ENCODE measurements at places on chromosomes 4 and X.

GRCh38 chrX:123731987-123732669, 724 bp downstream of the THOC2 start:
- no peak for DNase-seq

- DNase-seq: no peak
Observed at GRCh38 chr4:176525576-176525975, 205.8 kb downstream of the SPCS3 start.

DNA sequence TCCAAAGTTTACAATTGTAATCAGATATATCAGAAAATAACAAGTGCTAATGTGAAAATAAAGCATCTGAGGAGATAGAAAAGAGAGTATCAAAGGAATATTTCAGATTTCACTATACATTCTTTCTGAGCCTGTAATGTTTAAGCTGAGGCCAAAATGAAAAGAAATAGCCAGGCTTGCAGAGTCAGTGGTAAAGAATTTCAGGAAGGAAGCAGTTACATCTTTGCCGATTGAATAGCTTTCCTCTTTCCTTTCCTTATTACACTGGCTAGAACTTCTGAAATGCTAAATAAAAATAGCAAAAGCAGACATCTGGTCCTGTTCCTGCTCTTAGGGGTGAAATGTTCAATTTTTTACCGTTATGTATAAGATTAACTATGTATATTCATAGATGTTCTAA, 1441.6 kb upstream of the PCDH7 start:
- DNase-seq: no peak

DNA sequence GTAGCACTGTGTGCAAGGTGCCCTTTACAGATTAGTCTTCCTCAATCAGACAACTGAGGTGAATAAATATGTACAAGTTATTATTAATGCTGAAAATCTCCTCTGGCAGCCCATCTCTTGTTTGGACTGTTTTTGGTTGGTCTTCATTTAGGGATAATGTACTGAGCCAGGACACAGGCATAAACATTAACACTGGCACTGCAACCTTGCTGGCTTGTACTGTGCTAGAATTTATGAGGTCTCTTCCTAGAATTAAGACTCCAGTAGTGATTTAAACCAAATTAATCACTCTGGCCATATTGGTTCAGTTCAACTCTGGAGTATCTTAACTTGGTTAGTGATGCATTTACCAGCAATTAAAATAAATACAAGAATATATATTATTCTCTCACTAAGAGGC, 244.7 kb upstream of the GK2 start:
- no peak for DNase-seq

DNA sequence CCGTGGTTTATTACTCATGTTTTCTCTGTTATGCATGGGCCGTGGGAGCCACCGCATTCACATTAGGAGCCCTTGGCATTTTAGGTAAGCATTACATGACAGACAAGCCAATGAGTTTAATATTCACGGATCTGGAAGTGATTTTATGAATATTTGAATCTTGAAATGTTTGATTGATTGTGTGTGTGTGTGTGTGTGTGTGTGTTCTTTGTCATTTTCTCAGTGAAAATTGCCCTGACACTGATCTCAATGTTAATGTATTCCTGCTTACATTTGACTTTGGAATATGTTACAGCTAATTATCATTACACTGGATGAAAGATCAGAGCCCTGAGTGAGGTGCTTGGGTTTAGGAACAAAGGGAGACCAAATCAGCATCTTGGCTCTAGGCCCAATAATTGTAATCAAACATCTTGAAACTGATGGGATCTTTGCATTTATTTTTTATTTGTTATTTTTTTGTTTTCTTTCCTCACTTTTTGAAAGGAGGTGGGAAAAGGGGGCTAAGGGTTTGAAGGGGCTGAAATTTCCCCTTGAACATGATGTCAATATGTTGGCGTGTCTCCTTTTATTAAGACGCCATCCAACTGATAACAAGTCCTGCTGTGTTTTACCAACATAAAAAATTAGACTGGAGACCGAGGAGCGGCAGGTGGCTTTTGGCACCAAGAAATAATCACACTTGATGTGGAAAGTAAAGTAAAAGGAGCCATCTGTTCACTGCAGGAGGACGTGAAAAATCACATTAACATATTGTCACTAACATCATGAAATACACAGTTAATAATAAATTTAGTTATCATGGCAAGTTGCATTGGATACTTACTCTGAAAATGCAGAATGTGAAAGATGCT, 5.2 kb upstream of the GK2 start:
- no peak for DNase-seq

DNA sequence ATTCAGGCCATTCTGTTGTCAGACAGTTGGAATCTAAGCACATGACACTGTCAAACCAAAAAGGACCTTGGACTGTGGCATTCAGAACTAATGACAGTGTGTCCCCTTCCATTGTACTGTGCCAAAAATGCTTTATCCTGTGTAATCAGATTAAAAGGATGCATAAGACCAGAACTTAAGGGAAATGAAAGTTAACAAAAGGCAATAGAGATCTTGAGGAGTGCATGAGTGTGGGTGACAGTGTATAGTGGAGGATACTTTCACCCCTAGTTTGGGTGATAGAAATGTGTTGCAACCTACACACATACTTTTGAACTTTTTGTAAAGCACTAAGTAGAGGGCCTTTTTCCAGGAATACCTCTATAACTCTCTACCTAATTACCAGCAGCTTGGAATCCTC, 4.5 kb downstream of the CYSLTR1 start:
- no peak for DNase-seq

DNA sequence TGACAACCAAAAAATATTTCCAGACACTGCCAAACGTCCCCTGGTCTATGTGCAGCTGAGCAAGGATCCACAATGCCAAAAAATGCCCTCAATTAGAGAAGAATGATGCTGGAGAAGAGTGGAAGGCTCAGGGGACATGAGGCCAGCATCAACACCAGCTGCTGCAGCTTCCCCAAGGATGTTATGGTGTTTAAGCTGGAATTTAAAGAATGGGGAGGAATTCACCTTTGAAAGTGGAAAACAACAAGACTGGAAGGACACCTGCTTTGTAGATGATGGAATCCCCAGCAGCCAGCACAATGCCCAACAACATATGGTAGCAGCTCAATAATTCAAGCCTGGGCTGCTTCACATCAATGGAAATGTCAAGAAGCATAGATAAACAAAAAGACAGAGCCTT, 20.3 kb upstream of the SMPX start:
- no peak for DNase-seq

- no peak for DNase-seq
Observed at GRCh38 chr4:42284030-42284429, 113.3 kb upstream of the SHISA3 start.

- no peak for DNase-seq
Observed at GRCh38 chrX:107448625-107448997, 841 bp upstream of the FRMPD3 start.

GRCh38 chr4:147139455-147140198, 194.0 kb upstream of the TTC29 start:
- no peak for DNase-seq

- DNase-seq: no peak
Observed at GRCh38 chrX:21691512-21692018, 33.4 kb upstream of the KLHL34 start.

DNA sequence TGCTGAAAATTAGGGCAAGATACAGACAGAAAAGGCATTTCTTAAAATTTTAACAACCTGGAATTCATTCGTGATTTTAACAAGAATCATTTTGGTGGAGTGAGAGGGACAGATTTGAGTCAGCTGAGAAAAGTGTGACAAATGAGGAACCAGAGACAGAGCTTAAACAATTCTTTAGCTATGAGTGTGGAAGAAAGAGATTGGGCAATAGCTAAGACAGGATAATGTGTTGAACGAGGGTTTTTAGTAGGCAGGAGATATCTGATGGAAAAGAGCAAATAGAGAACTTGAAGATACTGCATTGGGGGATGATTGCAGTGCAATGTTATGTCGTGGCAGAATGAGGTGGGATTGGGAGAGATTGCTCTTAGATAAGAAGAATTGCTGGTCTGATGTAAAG, 164.2 kb upstream of the SPRY1 start:
- DNase-seq: no peak

- DNase-seq: no peak
Observed at GRCh38 chrX:42857766-42858165, 79.8 kb upstream of the PPP1R2C start.

GRCh38 chr4:30172416-30172815, 547.8 kb upstream of the PCDH7 start:
- DNase-seq: no peak

DNA sequence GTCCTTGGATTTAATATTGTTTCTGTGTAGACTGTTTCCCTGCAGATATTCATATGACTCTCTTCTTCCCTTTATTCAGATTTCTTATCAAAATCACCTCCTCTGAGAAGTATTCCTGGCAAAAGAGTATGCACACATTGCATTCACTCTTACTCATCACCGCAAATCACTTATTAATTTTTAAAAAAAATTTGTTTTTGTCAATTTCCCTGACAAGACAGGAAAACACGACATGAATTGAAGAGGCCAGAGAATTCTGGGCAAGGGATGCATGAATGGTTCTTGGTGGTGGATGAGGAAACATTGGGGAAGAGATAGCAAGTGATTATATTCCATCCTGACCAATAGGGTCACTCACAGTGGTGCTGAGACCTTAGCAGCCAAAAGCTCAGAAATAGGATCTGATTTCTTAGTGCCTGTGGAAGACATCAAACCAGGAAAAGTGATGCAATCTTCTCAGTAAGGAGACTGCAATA, 522.5 kb upstream of the AGA start:
- no peak for DNase-seq

DNA sequence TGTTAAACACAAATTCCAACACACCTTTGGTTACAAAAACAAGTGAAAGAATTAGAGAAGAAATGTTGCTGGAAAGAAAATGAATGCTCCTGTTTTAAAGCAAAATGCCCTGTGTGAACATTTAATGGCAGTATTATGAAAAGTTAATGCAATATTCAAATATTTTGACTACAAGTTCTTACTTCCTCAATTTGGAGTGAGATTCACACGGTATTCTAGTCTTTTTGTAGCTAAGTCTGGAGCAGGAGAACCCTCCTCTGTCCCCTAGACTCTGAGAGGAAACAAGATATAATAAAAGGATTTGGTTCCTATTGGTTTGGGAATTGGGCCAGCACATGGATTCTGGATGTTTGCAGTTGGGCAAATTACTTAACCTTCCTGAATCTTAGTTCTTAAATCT, 12.7 kb downstream of the MAD2L1 start:
- no peak for DNase-seq

- no peak for DNase-seq
Observed at GRCh38 chr4:110071466-110071865, 126.9 kb downstream of the ELOVL6 start.

DNA sequence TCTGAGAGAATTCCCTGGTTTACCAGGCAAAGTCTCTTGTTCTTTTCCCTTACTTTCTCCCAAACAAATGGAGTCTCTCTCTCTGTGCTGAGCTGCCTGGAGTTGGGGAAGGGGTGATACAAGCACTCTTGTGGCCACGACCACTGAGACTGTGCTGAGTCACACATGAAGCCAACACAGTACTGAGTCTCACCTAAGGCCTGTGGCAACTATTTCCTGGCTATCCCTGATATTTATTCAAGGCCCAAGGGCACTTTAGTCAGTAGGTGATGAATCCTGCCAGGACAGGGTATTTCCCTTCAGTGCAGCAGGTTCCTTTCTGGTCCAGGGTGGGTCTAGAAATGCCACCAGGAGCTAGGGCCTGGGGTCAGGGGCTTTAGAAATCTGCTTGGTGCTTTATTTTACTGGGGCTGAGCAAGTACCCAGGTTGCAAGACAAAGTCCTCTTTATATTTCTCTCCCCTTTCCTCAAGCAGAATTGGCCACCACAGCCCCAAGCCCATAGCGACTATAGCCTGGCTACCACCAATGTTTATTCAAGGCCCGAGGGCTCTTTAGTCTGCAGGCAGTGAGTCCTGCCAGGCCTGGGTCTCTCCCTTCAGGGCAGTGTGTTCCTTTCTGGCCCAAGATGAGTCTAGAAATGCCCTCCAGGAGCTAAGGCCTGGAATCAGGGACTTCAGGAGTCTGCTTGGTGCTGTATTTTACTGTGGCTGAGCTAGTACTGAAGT, 10.5 kb downstream of the ARL13A start:
- peak; percentile 41 for DNase-seq

- no peak for DNase-seq
Observed at GRCh38 chr4:159149666-159150065, 46.8 kb downstream of the RAPGEF2 start.

GRCh38 chr4:6339818-6340445, 70.3 kb downstream of the WFS1 start:
- DNase-seq: no peak

GRCh38 chrX:9749146-9749692, 16.4 kb downstream of the GPR143 start:
- no peak for DNase-seq

DNA sequence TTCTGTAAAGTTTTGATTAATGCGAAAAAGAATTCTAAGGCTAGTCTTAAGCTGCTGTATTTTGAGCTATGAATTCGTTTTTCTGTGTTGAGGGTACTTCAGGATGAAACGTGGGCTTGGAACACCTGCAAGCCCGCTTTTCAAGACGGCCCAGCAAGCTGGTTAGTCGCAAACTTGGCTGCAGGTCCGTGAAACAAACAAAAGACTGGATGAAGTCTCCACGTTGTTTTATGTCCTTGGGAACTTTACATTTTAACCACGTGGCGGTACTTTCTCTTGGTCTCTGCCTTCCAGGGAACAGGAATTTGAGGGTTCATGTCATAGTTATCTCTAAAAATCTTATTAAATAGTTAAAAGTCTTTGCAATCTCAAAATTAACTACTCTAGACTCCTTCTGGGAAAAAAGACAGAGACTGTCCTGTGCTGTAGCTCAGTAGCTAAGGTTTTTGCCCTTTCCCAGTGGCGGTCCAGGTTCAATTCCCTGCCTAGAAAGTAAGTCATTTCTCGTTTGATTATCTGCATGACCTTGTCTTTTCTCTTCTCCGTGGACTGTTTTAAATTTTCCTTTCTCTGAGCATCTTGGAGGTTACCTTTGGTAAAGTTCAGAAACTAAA, 21.0 kb downstream of the TENM3 start:
- DNase-seq: no peak

DNA sequence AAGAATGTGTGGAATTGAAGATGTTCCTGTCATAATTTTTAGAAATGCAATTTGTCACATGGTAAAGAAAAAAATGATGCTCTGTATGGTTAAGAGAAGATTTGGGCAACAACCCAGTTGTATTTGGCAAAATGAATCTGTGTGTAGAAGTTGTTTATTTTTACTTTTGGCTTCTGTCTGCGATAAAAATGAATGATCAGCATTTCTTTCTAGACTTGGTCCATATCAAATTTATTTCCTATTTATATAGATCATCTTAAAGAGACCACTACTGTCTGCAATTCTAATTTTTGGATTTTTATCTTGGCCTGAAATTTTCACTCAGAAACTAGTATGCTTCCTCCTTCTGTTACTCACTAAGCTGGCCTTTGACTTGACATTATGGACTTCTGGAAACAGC, 396.9 kb downstream of the FAM47A start:
- DNase-seq: no peak

- DNase-seq: peak; percentile 57
Observed at GRCh38 chrX:153947009-153947769, 2.7 kb upstream of the RENBP start.

- peak; percentile 1 for DNase-seq
Observed at GRCh38 chr4:39621582-39621981, 17.1 kb downstream of the SMIM14 start.

- DNase-seq: no peak
Observed at GRCh38 chr4:14132301-14132700, 504.8 kb upstream of the BOD1L1 start.

All from NCI-H2029 (cell line).